SK-N-SH (cell line): ENCODE measurements at places on chromosomes 13 and 19.

- DNase-seq, result no peak
These were observed 2210.2 kb upstream of the PCDH20 start for GRCh38 chr13:63625869-63626268.

- peak; percentile 90 for DNase-seq
These were observed 14.6 kb downstream of the MCF2L start for GRCh38 chr13:112983428-112984196.

DNA sequence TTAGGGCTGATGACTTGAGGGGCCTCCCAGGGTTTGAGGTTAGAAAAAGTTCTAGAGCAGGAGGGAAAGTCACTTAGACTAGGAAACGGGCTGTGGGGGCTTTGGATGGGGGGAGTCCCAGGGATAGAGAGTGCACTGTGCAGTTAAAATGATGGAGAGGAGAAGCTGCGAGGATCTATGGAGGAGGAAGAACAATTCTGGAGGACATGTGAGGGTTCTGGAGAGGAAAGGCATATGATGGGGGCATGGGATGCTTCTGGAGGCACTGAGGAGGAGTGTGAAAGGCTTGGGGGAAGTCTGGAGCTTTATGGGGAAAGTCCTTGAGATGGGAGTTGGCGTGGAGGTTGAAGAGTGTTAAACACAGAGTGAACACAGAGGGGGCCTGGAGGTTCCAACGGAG lies 2.2 kb downstream of the KCNC3 start:
- no peak for DNase-seq

DNA sequence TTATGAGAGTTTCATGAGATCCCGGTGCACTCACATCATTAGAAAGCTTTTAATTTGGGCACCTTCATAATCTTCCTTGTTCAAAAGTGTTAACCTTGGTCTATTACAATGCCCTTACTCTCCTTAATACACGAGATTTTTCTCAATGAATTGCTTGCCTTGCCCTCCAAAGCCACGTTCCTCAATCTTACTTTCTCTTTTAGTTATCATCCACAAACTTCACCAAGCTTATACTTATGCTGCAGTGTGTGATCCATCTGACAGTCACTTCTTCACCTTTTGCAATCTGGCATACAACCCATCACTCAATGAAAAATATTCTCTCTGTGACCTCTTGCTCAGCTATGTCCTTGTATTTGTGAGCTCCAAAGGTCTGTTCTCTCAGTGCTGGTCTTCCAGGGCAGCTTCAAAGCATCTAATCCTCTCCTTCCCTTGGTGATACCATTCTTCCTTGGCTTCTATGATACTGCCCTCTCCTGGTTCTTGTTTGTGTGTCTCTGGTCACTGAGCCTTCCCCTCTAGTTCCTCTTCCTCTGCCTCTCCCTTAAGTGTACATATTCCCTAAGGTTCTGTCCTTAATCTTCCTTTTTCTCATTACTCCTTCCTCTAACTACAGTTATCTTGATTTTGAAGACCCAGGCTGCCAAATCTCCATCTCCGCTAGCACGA lies 202.2 kb upstream of the STARD13 start:
- DNase-seq, result no peak

GRCh38 chr13:59951011-59951410 lies 212.7 kb downstream of the DIAPH3 start:
- DNase-seq, result no peak

DNA sequence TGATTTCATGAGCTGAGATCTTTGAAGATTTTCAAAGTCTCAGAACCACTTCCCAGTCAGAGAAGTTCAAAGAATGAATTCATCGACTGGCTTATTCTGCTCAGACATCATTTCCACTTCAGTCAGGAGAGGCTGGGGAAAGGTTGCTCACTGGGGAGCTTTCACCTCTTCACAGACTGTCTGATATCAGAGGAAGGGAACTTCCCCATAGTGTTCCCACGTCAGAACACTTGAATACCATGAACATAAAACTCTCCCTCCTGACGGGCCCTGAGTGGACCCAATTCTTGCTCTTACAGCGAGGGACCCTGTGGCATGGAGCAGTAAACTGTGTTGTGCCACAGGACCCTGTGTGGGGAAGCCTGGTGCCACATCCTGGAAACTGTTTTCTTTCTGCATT lies 492.6 kb downstream of the COG6 start:
- DNase-seq, result no peak

- no peak for DNase-seq
These were observed 29.0 kb upstream of the C13orf46 start for GRCh38 chr13:114002771-114003321.

- no peak for DNase-seq
These were observed 36.3 kb upstream of the ZNF835 start for GRCh38 chr19:56707821-56708220.

- no peak for DNase-seq
These were observed 42.7 kb upstream of the AKAP11 start for GRCh38 chr13:42229287-42229686.

DNA sequence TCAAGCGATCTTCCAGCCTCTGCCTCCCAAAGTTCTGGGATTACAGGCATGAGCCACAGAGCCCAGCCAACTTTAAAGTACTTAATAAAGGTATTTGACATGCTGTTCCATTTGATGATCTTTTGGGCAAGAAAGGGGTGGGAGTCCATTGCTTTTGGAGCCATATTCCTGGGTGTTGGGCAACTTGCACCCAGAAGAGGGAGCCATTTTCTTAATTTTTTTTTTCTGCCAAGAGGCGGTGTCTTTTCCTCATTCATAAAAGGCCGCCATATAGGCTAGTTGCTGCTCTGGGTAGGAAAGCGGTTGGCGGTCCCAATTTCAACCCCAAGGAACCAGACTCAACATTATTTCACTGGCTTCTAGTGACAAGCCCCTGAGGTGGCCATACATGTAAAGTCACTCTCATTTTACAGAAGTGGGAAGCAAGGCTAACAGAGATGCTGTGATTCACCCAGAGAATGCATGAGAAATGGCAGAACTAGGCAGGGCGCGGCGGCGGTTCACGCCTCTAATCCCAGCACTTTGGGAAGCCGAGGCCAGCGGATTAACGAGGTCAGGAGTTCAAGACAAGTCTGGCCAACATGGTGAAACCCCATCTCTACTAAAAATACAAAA lies 139.6 kb downstream of the CACNA1A start:
- peak; percentile 27 for DNase-seq

GRCh38 chr13:97934590-97934989 lies 18.9 kb upstream of the IPO5 start:
- DNase-seq, result no peak

GRCh38 chr13:110957931-110958330 lies 43.1 kb upstream of the ANKRD10 start:
- no peak for DNase-seq

DNA sequence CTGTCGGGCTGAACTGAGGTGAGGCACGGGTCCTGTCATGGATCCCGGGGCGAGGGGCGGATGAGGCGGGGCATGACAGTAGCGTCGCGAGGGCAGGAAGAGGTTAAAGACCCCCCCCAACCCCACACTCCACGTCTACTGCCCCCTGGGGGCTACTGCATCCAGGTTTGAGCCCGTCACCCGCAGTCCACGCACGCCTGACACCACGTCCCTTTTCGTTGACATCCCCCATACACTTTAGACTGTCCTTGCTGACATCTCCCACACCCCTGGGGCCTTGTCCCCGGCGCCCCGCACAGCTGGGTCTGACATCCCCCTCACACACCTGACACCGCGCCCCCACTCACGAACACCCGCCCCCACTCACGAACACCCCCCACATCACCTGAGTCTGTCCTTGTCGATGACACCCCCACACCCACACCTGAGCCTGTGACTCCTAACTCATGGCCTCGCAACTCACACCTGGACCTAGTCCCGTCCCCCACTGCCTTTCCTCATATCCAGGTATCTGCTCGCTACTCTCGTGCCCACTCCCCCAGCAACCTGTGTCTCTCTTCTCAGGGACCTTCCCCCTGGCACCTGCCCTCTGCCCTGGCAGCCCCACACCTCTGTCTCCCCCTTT lies 416 bp downstream of the SLC25A42 start:
- DNase-seq, result peak; percentile 91

GRCh38 chr13:63629591-63629990 lies 2213.9 kb upstream of the PCDH20 start:
- no peak for DNase-seq

- DNase-seq, result no peak
These were observed 2.3 kb downstream of the COMP start for GRCh38 chr19:18788529-18789421.

GRCh38 chr19:3899531-3900294 lies 19.2 kb downstream of the ATCAY start:
- no peak for DNase-seq

DNA sequence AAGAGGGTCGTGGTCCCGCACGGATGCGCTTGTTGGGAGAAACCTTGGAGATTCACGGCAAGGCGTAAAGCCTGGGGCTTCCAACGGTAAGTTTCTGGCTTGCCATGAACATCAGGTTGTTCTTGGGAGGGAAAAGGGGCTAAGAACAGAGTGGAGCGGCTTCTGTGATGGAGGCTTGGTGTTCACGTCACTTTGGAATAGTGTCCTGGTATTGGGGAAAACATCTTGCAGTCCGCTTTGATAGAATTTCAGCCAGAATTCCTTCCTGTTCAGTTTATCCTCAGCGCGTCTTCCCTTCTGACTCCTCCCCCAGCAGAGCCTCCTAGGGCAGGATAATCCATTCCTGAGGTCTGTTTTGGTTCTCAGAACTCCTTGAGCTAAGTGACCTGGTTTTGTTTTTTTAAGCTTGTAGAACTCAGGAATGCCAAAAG lies 2.0 kb downstream of the KCTD15 start:
- DNase-seq, result peak; percentile 21

DNA sequence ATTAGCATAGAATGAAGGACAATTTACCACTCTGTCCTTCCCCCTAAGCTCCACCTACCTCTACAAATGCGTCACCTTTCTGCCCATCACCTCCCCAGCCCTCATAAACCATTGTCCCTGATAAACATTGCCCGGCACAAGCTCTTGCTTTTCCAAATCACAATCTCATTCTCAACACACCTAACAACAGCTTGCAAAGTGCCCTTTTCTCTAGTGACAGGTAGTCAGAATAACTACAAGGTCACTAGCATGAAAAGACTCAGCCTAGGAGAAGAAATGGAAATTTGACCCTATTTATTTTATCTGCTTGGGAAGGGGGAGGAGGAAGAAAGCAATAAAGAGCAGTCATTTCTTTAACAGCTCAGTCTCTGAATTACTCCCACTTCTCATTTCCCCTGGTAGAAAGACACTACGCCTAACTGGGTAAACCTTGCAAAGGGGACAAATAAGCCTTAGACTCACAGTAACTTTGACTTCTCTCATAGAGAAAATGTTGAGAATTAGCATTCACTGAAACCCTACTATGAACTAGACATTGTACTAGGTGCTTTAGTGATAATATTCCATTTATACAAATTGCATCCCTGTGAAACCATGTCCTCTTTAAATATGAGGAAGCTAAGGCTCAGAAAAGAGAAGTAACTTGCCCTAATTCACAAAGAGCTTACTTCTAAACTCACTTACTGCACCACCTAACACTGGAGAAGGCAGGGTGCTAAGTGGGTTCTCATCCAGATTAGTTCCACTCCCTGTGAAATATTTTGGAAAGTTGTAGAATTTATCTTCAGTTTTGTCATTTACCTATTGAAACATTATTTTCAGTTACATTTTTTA lies 116.2 kb upstream of the FNDC3A start:
- DNase-seq, result no peak

- DNase-seq, result no peak
These were observed at the start of gene CD209 for GRCh38 chr19:7746903-7747884. Gene CD209 (minus strand): TSS chr19:7747534. CDS start chr19:7747511, 23 bp downstream.

DNA sequence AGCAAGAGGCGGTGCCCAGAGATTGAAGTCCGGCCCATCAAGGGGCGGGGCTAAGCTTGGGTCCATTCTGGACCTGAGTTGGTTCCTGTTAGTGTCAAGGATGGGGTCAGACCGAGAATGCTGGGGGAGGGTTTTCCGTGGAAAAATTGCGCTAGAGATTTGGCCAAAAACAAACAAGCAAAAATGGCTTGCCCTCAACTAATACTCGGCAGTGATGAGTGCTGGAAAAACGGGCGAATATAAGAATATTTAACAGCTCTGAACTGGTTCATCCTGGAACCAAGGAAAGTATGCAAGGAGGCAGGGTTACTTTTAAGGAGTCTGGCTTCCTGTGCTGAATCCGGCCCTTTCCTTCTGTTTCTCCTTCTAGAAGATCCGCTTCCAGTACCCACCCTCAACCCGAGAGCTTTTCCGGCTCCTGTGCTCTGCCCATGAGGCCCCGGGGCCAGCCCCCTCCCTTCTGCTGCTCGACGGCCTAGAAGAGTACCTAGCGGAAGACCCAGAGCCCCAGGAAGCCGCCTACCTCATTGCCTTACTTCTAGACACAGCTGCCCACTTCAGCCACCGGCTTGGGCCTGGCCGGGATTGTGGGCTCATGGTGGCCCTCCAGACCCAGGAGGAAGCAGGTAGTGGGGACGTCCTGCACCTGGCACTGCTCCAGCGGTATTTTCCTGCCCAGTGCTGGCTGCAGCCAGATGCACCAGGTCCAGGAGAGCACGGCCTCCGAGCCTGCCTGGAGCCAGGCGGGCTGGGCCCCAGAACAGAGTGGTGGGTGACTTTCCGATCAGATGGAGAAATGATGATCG lies 880 bp downstream of the SWSAP1 start:
- peak; percentile 60 for DNase-seq

- peak; percentile 89 for DNase-seq
These were observed 1.3 kb downstream of the CSNK1G2 start for GRCh38 chr19:1942078-1942933.

- peak; percentile 7 for DNase-seq
These were observed 199.2 kb downstream of the LACC1 start for GRCh38 chr13:44078806-44079376.

DNA sequence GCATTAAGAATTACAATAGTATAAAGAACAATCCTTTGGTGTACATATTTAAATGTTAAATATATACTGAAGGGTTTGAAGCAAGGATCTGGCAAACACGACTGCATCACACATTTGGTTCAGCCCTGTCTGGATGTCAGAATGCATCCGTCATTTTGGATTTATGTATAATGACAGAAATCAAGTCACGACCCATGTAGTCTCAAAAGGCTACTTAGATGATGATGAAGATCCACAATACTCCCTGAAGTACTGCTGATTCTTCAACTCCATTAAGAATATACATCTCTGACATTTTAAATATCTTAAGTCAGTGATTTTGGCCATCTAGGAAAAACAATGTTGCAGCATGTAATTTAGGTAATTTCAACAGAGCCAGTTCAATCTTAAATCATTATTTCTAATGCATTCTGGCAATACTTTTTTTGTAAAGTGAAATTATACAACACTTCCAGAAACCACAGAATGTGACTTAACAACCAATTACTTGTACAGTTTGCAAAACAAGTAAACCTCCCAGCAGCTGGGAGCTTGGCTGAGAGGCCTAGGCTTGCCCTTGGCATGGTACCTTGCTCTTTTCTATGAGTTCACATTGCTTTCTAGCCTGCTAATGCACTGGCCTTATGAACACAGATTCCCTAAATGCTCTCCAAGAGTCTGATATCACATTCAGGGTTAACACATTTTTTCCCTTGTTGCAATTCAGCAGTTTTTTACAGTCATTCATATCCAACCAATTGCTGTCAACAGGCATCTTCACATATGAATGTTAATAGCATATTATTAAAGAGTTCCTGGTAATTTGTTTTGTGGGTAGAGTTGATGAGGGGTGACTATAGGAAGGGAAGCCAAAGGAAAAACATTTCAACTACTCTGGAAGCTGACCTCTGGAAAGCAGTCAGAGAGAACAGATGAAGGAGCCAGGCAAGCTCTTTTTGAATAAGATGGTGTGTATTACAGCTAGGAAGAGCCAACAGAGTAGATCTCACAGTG lies 175.2 kb downstream of the ENOX1 start:
- no peak for DNase-seq
